ENCODE measurements at places on chromosomes 4 and X. TPM values are rescaled to one million over a fixed set of nuclear protein-coding genes. Genes with fewer than 3 reads are reported as not detected.

The VSIG4 gene
- not detected for total RNA-seq

The SSR4 gene
- total RNA-seq, result 119 TPM

The GAGE1 gene
- total RNA-seq, result not detected

The DTHD1 gene
- not detected for total RNA-seq

The GPRASP2 gene
- 24.5 TPM for total RNA-seq

The DMP1 gene
- not detected for total RNA-seq

The ABLIM2 gene
- 0.09 TPM for total RNA-seq

The CLGN gene
- 17.3 TPM for total RNA-seq

The GAGE12E gene
- not detected for total RNA-seq

The TTC29 gene
- not detected for total RNA-seq

The BTK gene
- total RNA-seq, result not detected

The IL9R gene
- total RNA-seq, result not detected

The GJB1 gene
- not detected for total RNA-seq

The PAGE2 gene
- not detected for total RNA-seq

The LDB2 gene
- 191 TPM for total RNA-seq

The TMSB15C gene
- total RNA-seq, result 2.0 TPM

The KDR gene
- total RNA-seq, result 0.16 TPM

The DRD5 gene
- not detected for total RNA-seq

The MGARP gene
- total RNA-seq, result 4.0 TPM

The MORC4 gene
- total RNA-seq, result 23.5 TPM

The XIAP gene
- total RNA-seq, result 114 TPM

The PAGE2B gene
- not detected for total RNA-seq

The DCX gene
- not detected for total RNA-seq

The TGIF2LX gene
- total RNA-seq, result not detected
